ENCODE measurements at places on chromosomes 6 and 20. TPM values are rescaled to one million over a fixed set of nuclear protein-coding genes. Genes with fewer than 3 reads are reported as not detected.

SLC26A8 gene
- not detected for total RNA-seq

CYP24A1 gene
- total RNA-seq, result 2.1 TPM

VSX1 gene
- total RNA-seq, result not detected

GPR6 gene
- not detected for total RNA-seq

BNIP5 gene
- total RNA-seq, result not detected

RIPOR2 gene
- 1.8 TPM for total RNA-seq

MYT1 gene
- not detected for total RNA-seq

UBD gene
- total RNA-seq, result 0.13 TPM

TPX2 gene
- 35.1 TPM for total RNA-seq

ELOVL5 gene
- 117 TPM for total RNA-seq

SLC32A1 gene
- not detected for total RNA-seq

CHRNA4 gene
- total RNA-seq, result not detected

SEMG1 gene
- not detected for total RNA-seq

C6orf163 gene
- total RNA-seq, result 0.13 TPM

TCF21 gene
- 119 TPM for total RNA-seq

WFDC5 gene
- total RNA-seq, result not detected

CNBD2 gene
- 3.4 TPM for total RNA-seq

MUCL3 gene
- not detected for total RNA-seq

ENPP3 gene
- total RNA-seq, result under 0.01 TPM

TGM3 gene
- not detected for total RNA-seq

SH3BGRL2 gene
- total RNA-seq, result 8.0 TPM

ANKEF1 gene
- total RNA-seq, result 0.72 TPM

ID1 gene
- 238 TPM for total RNA-seq

MCCD1 gene
- not detected for total RNA-seq

SRMS gene
- not detected for total RNA-seq

DPPA5 gene
- total RNA-seq, result not detected

Measured in epithelial cell of alveolus of lung (primary cell).